ENCODE measurements at places on chromosomes 1 and 21.

- DNase-seq = no peak
These were observed 1.3 kb downstream of the FOXJ3 start for GRCh38 chr1:42333662-42334239.

DNA sequence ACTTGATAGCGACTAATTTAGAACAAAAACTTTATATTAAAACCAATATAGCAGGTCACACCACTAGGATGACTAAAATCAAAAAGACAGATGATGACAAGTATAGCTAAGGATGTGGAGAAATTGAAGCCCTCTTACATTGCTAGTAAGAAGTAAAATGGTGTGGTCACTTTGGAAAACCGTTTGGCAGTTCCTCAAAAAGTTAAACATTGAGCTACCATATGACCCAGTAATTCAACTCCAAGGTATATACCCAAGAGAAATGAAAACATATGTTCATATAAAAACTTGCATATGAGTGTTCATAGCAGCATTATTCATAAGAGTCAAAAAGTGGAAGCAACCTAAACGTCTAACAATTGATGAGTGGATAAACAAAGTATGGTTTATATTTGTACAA lies 13.0 kb upstream of the SERINC2 start:
- no peak for DNase-seq

DNA sequence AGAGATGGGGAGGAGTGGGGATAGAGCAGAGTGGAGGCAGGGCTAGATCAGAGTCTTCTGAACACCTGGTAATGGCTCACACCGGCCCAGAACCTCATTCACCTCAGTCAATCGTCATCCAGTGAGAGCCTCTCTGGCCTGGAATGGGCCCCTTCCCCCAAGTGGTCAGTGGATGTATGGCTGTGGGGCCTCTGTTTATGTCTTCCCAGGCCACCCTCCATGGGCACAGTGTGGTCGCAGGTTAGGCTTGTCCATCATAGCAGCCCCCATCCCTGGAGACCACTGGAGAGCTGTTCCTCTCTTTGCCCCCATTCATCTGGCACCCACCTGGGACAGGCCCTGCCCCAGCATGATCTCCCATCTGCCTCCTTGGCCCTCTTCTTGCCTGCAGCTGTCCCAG lies 29.6 kb upstream of the TENT5C start:
- no peak for DNase-seq

DNA sequence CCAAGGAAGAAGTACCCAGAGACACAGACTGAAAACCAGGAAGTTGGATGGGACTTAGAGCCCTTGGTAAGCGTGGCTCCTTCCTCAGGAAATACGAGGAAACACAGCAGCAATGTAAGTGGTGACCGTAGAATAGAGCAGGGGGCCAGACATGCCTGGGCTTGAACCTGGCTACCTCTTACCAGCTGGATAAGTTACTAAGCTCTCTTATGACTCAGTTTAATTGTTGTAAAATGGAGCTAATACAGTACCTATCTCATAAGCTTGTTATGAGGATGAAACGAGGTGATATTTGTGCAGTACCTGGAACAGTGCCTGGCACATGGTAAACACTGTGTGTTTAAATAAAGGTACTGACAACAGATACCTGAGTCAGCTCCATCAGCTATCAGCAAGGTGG lies 19.2 kb downstream of the EBNA1BP2 start:
- DNase-seq = peak; percentile 30

GRCh38 chr1:164560121-164560541 lies 1.1 kb downstream of the PBX1 start:
- DNase-seq = no peak

DNA sequence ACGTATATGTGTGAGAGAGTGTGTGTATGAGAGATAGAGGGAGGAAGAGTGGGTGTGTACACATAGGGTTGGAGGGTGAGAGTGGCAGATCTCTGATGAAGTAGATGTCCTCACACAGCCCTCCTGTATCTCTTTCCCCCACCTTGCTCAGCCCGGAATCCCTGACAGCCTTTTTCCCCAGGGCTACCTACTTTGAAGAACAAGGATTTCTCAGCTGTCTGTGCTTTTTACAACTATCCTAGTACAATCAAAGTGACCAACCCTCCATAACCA lies 29.1 kb upstream of the CADM3 start:
- no peak for DNase-seq

DNA sequence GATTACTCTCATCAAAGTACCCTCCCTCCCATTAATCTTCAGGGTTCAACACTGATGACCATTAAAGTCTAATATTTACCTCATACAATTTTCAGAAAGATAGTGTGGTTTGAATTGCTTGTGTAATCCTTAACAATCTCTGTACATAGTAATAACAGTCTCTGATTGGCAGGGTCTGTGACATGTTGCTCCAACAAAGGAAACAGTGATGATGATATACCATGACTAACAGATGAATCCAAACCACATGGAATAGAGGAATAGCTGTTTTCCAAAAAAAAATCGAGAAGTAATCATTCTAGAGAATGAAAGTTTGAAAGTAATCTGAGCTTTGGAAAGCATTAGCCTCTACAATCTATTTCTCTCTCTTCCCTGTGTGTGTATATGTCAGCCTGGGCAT lies 610.1 kb upstream of the NEGR1 start:
- no peak for DNase-seq

GRCh38 chr1:184562806-184563205 lies 176.0 kb downstream of the C1orf21 start:
- DNase-seq = no peak

DNA sequence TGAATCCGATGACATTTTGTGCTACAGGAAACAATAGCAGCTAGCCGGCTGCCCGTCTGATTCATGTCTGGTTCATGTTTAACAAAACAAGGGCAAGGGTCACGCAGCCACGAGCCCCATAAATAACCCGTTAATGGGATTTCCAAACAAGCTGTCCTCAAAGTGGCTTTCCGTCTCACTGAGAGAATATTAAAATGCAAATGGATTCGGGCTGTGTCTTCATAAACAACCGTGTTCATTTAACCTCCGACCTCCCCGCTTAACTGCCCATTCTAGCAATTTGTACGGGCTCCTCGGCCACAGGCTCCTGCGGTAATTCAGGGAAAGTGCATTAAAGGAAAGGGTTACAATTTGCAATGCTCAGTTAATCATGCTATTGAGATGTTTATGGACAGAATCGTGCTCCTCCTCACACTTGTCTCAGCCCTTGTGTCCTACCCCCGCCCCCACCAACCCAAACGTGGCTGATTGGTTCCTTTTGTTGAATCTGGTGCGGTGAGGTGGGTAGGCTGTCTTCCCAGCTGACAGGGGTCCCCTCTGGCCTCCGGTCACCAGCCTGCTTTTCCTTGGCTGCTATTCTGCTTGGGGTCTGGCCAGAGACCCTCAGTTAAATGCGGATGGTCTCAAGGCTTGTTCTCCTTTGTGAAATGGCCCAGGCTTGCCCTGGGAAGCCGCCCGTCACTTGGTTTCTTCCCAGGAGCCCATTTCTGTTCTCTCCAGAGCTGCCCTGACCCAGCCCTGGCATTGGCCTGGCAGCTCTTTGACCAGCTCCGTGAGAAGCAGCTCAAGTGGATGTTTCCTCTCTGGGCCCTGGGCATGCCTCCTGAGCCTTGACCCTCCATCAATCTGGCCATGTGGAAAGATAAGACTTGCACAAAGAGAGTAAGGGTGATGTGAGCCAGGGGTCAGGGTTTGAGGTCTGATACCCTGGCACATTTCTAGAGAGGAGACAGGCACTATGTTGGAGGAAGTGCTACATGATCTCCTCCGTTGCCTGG lies 200.7 kb upstream of the POU3F1 start:
- DNase-seq = no peak

DNA sequence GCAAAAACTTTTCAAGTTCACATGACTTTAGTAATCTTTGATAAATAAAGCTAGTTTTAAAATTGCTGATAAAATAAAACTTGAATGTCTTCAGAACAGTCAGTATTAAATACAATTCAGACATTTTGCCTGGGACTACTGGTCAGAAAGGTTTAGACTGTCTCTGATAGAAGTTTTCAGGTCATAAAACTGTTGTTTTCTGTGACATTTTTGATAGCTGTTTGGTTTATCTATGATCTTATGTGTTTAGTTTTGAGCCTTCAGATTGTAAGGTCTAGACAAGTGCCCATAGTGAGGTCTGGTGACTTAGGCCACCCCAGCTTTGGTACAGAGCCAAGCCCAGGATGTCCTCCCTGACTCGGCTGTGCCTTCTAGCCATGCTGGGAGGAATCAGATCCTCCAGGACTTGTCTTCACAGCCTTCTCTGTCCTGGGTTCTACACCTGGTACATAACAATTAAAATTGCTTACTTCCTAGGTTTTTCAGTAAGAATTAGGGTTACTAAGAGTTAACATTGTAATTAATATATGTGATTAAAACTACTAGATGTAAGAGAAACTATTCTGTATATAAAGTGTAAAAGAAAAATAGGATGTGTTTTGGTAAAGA lies 15.1 kb upstream of the DNAH14 start:
- no peak for DNase-seq

GRCh38 chr1:222009105-222009730 lies 267.3 kb upstream of the DUSP10 start:
- peak; percentile 61 for DNase-seq

DNA sequence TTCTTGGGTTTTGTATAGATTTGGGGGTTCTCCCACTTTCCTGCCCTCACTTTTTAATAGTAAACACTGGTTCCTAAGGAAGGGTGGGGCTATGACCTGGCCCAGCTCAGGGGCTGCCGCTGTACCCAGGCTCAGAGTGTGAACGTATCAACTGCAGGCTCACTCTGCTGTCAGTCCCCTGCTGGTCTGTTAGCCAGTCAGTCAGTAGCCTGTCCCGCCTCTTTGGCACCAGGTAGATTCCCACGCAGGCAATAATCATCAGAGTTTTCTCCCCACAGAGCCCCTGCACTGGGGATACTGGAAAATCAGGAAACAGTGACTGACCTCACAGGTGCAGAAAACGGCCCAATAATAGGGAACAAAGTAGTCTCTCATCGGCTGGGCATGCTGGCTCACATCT lies 15.0 kb upstream of the ALPL start:
- peak; percentile 17 for DNase-seq

DNA sequence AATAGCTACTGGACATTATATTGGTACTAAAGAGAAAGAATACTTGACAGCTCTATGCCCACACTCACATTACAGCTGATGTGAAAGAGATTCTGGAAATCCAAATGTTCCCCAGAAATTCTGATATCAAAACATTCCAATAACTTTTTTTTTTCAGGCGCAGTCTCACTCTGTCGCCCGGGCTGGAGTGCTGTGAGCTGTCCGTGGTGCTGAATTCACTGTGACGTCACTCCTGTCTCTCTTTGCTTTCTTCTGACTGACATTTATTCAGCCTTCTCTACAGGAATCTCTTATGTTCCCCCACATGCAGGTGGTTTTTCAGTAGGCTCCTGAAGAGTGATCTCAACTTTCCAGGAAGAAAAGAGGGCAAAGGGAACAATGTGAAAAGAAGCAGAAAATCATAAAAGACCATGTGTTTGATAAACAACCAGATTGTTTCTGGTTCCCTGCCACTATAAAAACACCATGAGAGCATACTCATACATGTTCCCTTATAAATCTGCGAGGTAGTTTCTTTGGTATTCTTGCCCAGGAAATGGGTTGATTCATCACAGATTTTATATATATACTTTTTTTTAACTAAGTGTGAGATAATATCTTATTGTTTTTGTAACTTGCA lies 6.2 kb downstream of the S100A7A start:
- peak; percentile 66 for DNase-seq

DNA sequence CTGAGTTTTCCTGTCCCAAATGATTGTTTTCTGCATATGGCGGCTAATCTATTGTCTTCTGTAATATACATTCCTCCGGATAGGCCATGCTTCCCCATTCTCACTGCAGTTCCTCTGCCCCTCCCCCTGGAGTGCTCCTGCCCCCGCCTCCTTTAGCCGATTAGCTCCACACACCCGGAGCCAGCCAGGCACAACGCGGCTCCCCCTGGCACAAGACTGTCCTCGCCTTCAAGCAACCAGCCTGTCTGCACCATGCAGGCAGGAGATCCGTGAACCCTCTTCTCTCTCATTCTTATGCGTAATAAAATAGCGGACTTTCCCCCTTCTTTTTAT lies 18.0 kb downstream of the SERTAD4 start:
- DNase-seq = peak; percentile 91

- no peak for DNase-seq
These were observed 2.2 kb downstream of the SFPQ start for GRCh38 chr1:35190784-35191183.

GRCh38 chr1:200053646-200054045 lies 26.1 kb downstream of the NR5A2 start:
- DNase-seq = no peak

- no peak for DNase-seq
These were observed 20.6 kb upstream of the APOBEC4 start for GRCh38 chr1:183673605-183674323.

DNA sequence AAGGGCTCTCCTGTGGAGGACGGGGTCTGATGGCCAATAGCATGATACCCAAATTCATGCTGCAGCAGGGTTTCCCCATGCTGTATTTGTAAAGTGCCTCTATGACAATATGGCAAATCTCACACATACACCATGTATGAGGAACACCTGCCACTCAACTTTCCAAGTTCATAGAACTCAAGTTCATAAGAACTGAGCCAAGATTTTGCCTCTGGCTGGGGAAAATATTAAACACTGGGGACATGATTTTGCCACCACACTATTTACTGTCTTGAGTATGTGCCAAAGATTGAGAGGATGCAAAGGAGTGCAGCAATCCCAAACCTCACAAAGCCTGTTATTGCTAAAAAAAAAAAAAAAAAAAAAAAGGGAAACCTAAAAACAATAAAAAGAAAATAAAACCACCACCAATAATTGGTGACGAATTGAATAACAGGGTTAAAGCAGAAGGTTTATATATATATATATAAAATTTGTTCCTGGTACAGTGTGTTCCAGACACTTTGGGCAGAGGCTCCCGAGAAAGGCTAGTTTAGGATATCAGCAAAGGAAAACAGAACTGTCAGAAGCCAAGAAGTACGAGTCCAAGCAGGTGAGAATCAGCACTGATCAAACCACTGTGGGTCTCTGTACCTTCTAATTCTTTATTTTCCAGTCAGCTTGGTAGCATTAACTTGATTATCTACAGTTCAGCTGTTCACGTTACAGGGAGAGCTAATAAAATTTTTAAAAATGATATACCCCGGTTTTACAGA lies 24.3 kb downstream of the ZBTB21 start:
- DNase-seq = no peak

GRCh38 chr1:247330548-247331171 lies 1.0 kb downstream of the ZNF496 start:
- DNase-seq = peak; percentile 27

DNA sequence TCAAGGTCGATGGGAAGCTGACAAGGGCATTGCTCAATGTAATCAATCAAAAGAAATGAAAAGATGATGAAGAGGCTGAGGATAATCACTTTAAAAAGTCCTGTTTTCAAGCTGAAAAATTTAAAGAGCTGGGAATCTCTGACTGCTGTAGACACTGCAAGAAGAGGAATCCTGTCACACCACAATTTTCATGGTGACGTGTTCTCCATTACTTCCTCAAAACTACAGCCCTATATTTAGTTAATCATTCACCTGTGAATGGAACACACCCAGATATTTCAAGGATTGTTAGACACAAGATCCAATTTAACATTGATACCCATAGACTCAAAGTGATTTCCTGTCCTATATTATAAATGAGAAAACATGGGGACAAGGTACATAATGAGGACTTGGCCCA lies 1048.3 kb downstream of the AMY1C start:
- DNase-seq = no peak

Measured in mesendoderm (in vitro differentiated cells).